ENCODE measurements at places on chromosomes 2 and 18.

- DNase-seq: no peak
These were observed 42.3 kb upstream of the CTDP1 start for GRCh38 chr18:79637181-79637920.

- DNase-seq: no peak
These were observed 7.8 kb downstream of the NCL start for GRCh38 chr2:231456295-231457004.

- no peak for DNase-seq
These were observed 4.4 kb downstream of the ADCYAP1 start for GRCh38 chr18:908758-909724.

GRCh38 chr2:30225131-30225762 is 6.1 kb upstream of the LBH start:
- no peak for DNase-seq

DNA sequence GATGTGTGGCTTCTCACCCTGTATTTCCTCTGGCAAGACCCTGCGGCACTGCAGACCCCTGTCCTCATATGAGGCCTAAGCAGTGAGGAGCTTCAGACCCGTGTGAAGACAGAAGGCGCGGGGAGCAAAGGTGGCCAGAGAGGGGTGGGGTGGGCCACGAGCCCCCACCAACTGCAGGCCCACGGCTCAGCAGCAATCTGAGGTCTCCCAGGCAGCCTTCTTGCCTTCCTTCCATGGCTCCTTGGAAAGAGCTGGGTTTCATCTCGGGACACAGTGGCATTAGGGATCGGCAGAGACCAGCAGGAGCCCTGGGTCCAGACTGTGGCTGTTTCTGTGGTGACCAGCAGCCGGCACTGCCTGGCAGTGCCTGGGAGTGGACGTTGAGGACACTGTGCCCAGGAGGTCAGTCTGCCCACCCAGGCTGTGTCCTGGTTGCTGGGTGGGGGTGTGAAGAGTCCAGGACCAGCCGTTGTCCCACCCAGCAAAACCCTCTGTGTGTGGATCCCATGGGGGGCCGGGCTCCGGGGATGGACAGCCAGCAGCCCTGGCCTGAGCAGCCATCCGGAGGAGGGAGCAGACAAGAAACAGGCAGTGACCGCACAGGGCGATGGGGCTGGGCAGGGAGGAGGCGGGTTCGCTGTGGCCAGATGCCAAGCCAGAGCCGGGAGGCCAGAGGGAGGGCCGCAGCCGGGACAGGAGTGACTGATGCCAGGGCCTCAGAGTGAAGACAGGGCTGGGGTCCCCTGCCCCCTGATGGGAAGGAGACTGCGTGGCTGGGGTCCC is 73.8 kb downstream of the RRM2 start:
- DNase-seq: no peak

- DNase-seq: no peak
These were observed 247.1 kb downstream of the OSR1 start for GRCh38 chr2:19111354-19111753.

DNA sequence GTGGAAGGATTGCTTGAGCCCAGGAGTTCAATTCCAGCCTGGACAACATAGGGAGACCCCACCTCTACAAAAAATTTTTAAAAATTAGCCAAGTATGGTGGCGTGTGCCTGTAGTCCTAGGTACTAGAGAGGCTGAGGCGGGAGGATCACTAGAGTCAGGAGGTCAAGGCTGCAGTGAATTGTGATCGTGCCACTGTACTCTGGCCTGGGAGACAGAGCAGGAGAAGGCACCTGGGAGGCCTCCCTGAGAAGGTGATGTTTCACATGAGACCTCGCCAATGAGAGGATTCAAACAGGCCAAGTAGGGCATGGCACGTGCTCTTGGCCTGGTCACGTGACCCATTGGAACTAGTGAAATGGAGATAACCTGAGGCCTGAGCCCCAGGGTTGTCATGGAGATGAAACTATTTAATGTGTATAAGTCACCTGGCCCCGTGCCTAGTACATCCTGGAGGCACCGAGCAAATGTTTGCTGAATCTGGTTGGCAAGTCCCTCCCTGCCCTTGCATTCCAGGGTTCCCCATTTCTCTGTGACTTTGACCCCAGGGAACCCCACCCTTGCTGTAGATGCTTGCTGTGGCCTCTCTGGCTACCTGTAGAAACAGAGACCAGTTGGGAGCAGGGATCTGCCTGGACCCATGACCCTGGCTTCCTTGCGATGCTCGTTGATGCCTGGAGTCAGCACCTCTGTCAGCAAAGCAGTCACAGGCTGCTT is 26.1 kb upstream of the ROCK2 start:
- DNase-seq: no peak

DNA sequence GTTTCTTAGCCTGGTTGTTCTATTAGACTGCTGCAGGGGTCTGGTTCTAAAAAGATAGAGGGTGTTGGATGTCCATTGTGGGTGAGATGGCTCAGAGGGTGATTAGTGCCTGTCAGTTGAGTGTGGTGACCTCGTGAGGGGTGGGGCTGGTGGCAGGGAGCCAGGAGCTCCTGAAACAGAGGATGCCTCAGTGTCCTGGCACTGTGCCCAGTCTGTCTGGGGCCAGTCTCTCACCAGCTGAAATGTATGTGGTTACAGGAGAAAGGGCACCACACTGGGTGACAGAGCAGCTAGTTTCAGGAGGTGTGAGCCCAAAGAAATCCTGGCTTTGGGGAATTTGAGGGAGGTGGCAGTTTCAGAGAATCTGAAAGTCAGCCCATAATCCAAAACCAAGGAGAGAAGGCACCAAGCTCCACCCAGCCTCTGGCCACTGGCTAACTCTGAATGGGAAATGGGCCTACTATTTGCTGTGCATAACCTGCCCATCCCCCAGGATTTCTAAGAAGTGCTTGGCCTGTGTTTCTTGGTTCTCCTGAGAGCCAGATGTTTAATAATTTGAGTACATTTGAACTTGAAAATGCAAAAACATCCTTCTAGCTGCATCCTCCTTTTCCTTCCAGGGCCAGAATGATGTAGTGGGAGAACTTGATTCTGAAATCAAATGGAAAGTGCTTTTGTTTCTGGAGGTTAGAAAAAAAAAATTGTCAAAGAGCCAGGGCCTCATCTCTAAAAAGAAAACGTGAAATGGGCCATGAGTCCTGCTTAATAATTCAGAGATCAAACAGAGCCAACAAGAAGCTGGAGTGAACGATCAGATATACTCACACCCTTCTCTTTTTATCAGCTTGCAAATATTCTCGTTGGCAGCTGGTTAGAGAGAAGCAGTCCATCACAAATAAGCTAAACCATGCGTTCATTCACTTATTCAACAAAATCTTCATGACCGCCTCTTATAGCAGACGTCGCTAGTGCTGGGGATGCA is 92.3 kb downstream of the B3GNT2 start:
- DNase-seq: no peak

DNA sequence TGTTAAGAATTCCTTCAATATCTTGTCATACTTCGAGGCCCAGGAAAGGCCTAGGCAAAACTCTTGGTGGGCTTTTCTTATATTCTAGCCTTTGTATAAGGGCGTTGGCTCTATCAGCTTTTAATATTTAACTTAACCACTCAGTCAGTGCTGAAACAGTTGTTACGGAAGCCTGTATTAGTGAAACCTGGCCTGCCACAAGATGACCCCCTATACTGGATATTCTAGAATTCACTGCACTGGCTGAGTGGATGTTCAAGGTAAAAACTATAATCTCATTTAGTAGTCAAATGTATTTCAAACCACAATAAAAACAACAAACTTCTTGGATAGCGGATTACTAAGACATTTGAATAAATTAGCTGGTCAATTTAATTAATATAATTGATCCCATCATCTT is 91.7 kb upstream of the HNMT start:
- no peak for DNase-seq

- no peak for DNase-seq
These were observed 17.8 kb upstream of the PMAIP1 start for GRCh38 chr18:59881728-59882656.

- no peak for DNase-seq
These were observed 18.7 kb downstream of the IGFBP5 start for GRCh38 chr2:216676630-216677029.

- no peak for DNase-seq
These were observed 107.5 kb downstream of the FAM210A start for GRCh38 chr18:13618760-13619438.

Measured in activated B cell treated with CpG ODN at 0.5 μM for 24 hours (primary cell).